GM03348 (cell line): ENCODE measurements at places on chromosomes 7 and 10.

DNA sequence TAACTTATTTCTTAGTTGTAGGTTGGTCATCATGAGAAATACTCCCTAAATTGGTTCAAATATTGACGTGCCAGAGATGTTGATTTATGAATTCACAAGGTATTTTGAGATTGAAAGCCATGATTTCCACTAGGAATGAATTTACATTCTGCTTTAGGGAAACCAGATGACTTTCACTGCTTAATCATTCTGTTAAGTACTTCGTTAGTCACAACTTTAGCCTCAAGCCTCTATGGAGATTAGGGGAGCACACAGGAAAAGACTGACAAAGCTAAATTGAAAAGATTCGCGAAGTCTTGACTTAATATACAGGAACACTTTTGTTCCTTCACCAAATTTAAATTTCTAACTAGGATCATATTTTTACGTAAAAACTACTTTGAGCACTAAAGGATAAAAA, 250.4 kb upstream of the CACNA2D1 start:
- DNase-seq = no peak

GRCh38 chr10:80275756-80276155, 13.7 kb downstream of the MAT1A start:
- no peak for DNase-seq

DNA sequence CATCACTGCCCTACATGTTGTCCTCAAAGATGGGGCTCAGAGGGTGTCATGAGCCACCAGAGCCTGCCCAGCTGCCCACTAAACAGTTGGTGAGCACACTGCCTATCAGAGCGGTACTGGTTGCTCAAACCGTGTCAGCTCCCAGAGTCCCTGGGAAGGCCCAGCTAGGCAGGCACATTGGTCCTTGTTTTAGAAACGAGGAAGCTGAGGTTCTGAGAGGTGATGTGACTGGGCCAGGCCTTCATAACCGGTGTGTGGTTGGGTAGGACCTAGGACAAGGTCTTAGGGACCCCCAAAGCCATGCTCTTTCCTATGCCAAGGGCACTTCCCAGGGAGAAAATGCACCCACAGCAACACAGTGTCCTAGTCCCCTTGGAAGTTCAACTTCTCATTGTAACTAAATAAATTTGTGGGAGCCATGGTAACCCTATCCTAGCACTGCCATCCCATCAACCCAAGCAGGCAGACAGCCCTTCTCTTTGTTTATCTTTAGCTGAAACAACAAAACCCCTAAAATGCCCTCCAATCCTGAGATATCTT, 174.7 kb upstream of the PDE1C start:
- no peak for DNase-seq

DNA sequence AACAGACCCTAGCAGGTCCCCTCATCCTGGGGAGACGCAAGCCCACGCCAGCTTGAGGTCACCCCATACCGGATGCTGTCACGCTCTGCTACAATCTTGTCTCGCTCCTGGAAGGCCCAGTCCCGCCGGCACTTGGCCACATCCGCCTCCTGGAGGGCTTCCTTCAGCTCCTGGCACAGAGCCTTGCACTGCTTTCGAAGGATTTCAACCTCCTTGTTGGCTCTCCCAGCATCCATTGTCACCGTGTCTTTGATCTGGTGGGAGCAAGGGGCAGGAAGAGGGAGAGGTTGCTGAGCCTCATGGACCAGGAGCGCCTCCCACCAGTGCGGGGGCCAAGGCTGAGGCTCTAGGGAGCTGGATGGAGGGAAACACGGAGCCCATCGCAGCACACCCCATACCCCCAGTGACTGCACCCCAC, 90.9 kb downstream of the DLG5 start:
- DNase-seq = no peak

- peak; percentile 52 for DNase-seq
Measured at GRCh38 chr10:61942604-61943461, 41.3 kb downstream of the ARID5B start.

GRCh38 chr10:30493609-30494530, 59.9 kb downstream of the MAP3K8 start:
- DNase-seq = peak; percentile 44

DNA sequence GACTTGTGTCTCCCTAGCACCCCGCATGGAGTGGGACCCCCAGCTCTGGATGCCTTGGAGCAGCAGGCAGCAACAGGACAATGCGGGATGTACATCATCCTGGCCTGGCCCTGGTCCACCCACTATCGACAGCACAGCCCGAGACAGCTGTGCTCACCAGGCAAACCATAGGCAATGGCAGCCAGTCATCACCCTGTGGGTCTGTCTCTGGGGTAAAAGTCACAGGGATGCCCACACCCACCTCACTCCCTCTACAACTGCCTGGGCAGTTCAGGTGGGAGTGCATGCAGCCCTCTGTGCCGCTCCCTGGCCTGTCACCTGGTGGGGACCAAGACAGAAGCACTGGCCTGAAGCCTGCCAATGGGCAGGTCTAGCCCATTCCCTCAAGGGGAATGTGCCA, 147.8 kb downstream of the GRID1 start:
- no peak for DNase-seq

DNA sequence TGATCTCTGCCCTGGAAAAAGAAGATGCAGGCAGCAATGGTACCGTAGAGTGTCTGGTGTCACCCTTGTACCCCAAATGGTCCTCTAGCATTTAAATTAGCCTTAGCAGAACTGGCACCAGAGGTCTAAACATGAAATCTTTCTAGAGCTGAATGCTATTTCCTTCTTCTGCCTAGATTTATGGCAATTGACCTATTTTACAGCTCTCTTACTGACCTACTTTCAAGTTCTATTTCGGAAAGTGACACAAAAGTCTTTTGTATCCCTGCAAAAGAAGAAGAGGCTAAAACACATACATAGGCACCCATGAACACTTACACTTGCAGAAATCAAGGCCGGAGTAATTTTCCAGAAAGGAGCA, 10.1 kb upstream of the ADAM12 start:
- DNase-seq = no peak

DNA sequence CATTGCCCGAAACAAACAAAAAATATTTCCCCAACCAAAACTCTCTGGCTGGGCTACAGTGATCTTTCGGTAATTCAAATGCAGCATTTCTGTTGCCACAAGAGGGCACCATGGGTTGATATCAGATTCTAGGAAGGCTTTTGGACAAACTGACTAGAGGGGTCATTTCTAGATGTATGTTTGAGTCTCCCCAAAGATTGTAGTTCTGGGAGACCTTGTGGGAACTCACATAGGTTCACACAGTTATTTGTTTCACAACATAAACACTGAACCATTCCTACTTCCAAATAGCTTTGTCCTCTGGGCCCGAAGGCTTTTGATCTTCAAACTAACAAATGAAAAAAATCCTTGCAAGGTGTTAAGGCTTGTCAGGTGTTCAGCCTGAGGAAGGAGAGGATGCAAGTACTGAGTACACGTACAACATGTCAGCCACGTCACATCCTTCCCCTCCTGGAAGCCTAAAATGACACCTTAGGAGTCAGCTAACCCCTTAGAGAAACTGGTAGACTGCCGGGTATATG, 37.0 kb upstream of the IL15RA start:
- DNase-seq = peak; percentile 70

DNA sequence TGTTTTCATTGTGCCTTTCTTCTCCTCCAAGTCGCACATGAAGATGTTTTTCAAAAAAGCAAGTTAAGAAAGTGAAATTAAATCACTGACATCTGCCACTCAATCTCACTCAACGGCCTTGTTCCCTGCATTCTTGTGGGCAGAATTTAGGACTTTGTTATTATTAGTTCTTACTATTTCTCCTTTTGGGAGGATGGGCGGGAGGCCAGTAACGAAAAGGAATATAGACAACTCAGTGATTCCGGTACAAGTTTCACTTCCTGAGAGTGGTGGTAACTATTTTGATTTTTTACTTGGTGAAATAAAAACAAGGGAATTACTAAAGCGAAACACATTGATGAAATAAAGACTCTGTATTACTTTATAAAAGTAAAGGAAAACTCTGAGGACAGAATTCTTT, 231.9 kb upstream of the HABP2 start:
- DNase-seq = no peak

- no peak for DNase-seq
Measured at GRCh38 chr7:39410582-39410981, 155.6 kb upstream of the YAE1 start.

DNA sequence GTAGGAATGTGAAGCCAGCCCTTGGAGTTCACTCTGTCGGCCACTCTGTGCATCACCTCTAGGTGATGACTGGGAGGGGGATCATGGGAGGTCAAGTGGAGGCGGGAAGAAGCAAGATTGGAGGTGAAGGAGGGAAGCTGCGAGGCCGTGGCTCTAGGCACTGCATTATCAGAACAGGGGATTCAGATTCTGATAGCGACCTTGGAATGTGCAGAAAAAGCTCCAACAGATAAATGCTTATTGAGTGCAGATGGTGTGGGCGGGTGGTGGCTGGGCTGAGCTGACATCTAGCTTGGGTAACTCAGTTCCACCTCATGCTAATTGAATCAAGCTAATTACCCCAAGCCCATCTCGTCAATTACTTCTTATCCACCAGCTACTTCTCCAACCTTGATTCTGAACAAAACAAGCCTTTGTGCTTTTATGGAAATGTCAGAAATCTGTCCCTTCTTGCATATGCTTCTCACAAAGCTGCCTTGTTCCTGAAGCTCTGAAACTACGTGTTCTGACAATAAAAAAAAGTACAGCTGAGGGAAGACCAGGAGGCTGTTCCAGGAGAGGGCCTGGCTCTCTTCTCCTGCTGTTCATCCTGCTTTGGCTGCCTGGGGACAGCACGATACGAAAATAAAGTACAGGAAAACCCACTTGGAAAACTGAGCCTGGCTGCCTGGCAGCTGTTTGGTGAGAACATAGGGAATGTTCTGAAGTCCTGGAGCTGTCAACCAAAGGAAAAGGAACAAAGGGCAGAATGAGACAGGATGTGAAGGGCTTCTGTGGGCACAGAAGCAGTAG, 27.5 kb downstream of the STRA8 start:
- peak; percentile 32 for DNase-seq

- DNase-seq = peak; percentile 29
Measured at GRCh38 chr7:127578711-127579275, 6.6 kb downstream of the GCC1 start.

DNA sequence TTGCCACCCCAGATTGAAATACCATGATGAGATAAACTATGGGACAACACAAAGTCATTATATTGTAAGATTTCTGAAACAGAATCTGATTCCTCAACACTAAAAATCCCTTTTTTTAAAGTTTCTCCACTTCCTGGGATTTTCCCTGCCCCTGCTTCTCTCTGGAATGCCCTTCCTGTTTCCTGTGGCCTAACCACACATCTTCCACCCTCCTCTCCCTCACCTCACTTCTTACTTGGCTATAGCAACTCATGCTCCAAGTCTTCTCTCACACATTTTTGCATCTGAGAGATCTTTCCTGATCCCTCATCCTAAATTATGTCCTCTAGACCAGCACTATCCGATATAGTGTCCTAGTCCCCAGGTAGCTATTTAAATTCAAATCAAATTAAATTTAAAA, 4.1 kb upstream of the RELN start:
- peak; percentile 7 for DNase-seq

DNA sequence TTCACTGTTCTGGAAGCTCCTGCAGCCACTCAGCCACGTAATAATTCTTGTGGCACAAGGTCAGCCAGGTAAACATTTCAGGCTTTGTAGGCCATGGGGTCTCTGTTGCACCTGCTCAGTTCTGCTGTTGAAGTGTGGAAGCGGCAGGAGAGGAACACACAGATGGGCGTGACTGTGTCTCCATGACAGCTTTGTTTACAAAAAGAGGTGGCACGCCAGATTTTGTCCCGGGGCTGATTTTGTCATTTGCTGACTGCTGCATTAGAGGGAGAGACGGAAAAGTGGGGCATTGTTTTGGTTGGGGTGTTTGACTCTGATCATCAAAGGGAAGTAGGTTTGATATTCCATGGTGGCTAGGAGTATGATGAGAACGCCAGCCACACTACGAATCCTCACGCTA, 103.1 kb downstream of the PRKAG2 start:
- DNase-seq = no peak

- no peak for DNase-seq
Measured at GRCh38 chr7:150569245-150569955, 2.2 kb downstream of the GIMAP4 start.

DNA sequence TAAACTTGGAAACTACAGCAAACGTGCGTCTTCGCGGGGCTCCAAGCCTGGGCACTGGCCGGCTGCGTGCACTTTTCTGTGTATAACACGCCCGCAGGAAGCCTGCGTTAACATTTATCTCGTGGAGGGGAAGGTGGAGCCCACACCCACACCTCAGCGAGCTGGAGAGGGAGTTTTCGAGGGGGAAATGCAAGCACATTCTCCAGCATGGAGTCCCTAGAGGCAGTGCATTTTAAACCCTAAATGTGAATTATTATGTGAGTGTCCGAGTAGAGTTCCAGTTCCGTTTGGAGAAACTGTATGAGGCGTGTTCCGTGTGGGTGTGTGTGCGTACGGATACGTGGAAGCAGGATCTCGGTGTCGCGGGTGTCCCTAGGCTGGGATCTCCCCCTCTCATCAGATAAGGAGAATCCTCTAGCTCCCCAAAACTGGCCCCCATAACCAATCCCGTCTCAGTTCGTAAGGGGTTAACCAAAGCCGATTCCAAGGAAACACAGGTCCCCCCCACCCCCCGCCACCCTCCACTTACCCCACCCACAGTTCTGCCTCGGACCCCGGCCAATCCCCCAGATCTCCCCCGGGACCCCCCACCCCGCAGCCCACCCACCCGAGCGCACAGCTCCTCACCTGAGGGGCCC, 403 bp downstream of the CDK6 start:
- DNase-seq = peak; percentile 37

- no peak for DNase-seq
Measured at GRCh38 chr7:30787486-30787885, 16.3 kb downstream of the MINDY4 start.

DNA sequence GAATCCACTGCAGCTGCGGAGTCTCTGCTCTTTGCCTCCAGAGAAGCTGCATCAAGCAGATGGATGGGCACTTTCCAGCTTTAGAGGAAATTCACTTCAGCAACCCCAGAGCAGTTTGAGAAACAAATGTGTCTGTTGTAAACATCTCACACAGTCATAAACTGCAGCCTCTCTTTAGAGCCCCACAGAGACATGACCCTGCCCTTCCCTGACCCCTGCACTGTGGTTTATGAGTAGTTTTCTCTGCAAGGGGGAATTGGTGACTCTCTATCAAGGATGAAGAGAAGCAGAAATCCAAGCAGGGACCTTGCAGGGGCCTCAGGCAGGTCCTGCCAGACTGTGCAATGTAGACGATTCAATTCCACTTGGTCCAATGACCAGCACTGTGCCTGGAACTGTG, 160.2 kb downstream of the SH2D4B start:
- no peak for DNase-seq

DNA sequence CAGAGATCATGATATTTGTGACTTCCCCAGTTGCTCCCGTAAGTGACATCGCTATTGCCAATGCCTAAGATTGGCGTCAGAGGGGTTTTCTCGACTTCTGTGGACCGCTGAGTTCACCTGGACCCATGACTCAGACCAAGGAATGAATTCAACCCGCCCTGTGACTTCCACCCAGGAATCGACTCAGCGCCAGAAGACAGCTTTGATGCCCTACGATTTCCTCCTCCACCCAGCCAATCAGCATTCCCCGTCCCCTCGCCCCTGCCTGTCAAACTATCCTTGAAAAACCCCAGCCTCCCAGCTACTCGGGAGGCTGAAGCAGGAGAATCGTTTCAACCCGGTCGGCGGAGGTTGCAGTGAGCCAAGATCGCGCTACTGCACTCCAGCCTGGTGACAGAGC, 58.3 kb downstream of the MICALL2 start:
- no peak for DNase-seq

GRCh38 chr7:70620333-70621055, 511.4 kb upstream of the GALNT17 start:
- DNase-seq = no peak
